ENCODE measurements at places on chromosomes 12 and 14.

DNA sequence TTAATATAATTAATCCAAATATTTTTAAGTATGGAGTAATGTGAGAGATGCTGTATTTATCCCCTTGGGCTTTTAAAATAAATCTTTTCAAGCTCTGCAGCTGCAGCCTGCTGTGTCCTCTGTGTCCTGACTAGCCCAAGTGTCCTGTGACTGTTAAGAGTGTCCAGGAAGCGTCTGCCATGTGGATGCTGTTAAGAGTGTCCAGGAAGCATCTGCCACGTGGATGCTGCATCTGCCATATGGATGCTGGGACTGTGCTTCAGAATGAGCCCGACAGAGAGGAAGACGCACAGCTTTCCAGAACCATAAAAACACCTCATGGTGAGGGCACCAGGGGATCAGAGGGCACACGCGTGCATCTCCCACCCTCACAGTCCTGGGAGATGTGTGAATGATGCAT is 307.2 kb downstream of the ADGRD1 start:
- no peak for DNase-seq

- DNase-seq: no peak
Measured at GRCh38 chr12:1914114-1914911, 4.1 kb downstream of the CACNA2D4 start.

DNA sequence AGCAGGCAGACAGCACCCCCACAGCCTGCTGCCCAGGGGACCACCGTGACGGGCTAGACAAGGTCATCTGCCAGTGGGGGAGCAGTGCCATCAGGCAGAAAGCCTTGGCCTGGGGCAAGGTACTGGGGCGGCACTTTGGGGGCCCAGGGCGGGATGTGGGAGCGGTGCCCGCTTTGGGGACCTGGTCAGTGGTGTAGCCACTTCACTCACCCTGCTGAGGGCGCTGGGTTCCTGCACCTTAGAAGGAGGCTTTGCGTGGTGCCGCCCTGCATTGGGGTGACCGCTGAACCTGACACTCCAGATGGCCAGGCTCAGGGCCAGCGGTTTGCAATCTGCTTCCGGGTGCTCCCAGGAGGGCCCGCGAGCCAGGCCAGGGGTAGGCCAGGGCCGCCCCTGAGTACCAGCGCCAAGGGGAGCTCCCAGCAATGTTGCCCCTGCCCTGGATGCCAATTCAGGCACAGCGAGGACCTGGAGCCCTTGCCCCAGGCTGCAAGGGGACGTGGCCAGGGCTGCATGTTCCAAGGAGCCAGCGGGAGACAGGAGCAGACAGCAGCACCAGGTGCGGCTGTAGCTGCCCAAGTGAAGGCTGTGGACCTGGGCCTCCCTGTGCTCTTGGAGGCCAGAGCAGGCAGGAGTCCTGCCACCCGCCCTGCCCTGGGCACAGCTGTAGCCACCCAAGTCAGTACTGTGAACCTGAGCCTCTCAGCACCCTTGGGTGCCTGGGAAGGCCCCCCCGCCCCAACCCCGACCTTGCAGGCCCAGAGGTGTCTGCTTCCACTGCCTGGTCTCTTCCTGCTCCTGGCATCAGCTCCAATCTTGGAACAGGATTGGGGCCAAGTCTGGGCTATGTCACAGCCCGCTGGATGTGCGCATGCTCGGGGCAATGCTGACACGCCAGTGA is 550.7 kb downstream of the SLC6A15 start:
- no peak for DNase-seq

- DNase-seq: peak; percentile 84
Measured at GRCh38 chr12:106978035-106978800, 8.7 kb downstream of the MTERF2 start.

- no peak for DNase-seq
Measured at GRCh38 chr12:20620261-20620660, 74.9 kb upstream of the SLCO1C1 start.

DNA sequence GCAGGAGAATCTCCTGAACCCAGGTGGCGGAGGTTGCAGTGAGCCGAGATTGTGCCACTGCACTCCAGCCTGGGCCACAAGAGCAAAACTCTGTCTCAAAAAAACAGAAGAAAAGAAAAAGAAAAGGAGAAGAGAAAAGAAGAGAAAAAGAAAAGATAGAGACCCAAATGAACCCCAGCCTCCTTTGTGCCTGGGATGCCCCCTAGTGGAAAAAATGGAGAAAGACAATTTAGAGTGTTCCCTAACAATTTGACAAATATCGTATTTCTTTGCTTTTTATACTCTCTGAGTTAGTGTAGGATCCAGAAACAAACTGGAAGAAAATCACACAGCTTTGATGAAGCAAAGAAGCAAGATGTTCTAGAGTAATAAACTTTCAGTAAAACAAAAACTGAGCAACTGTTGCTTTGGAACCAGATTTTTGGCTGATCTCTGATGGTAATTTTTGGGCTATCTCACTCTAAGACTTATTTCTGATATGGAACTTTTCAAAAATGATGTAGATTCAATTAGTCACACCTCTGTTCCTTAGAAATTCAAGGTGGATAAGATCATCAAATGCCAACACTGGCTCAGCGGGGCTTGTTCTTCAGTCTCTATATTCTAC is 18.6 kb upstream of the PRKAB1 start:
- no peak for DNase-seq

- DNase-seq: no peak
Measured at GRCh38 chr12:45577844-45578399, 151.6 kb upstream of the ARID2 start.

DNA sequence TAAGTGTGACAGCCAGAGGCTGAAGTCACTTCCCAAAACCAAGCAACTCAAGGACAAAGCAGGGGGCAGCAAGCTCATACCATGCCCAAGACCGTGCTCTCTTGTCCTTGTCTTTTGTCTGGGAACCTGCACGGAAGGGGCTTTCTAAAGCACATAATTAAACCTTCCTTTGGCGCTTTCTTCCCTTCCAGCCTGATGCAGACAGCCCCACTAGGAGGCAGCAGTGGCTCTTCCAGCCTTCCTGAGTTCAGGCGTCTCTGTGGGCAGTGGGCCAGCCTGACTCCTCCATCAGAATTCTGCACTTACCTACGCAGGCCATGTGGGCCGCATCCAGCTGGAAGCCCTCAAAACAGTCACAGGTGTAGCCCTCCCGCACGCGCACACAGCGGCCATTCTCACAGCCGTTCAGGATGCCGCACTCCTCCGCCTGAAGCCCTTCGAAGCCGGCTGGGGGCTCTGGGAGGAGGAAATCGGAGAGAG is 7.6 kb downstream of the ISCA2 start:
- peak; percentile 33 for DNase-seq

GRCh38 chr14:39755269-39755878 is 323.1 kb upstream of the FBXO33 start:
- no peak for DNase-seq

- DNase-seq: no peak
Measured at GRCh38 chr12:127654383-127654985, 612.5 kb upstream of the TMEM132C start.

GRCh38 chr12:48795550-48796455 is 6.9 kb upstream of the ADCY6 start:
- peak; percentile 43 for DNase-seq

DNA sequence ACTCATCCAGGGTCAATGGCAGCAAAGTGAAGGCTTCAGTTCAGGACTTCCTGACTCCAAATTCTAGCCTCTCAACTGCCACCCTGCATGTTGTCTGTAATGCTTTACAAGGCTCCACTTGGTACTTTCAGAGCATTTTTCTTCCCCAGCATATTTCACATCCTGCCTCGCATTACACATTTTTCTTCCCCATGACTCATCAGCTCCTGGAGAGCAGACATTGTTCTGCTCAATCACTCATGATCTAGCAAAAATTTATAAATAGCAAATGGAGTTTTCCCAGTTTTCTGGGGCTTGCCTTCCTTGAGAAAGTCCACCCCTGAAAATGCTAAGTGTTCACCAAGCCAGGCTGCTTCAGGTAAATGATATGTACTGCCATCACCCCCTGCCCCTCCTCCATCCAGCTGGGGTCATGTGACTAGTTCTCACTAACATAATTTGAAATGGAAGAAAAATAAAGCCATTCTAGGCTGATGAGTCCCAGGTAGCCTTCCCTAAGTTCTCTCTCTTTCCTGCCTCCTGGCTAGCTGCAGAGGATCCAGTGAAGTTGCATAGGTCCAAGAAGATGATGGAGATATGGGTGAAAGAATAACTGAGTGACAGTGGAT is 69.4 kb downstream of the ARMH4 start:
- no peak for DNase-seq

GRCh38 chr12:50211392-50212070 is 44.4 kb upstream of the CERS5 start:
- no peak for DNase-seq

- no peak for DNase-seq
Measured at GRCh38 chr12:92469837-92470236, 233.0 kb upstream of the PLEKHG7 start.
